WERI-Rb-1 (cell line): ENCODE measurements at places on chromosomes 7 and 10.

DNA sequence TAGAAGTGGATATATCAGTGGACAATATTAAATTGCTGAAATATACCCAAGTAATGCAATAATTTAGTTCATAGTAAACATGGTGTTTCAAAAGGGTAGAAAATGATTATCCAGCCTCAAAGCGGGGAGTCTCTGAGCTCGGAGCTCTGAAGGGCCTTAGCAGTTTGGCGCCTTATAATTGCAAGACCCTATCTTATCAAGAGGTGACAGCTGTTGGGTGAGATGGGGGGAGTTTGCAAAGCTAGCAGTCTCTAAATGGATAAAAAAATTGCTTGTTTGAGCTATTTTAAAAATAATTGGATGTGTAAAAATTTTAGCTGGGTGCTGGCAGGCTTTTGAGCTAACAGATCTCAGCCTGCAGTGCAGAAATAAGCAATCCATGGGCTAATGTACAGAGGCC, 219.2 kb downstream of the CCSER2 start:
- DNase-seq: no peak

GRCh38 chr7:91685544-91685943, 195.0 kb downstream of the MTERF1 start:
- no peak for DNase-seq

GRCh38 chr10:81680359-81680758, 194.6 kb upstream of the NRG3 start:
- no peak for DNase-seq

- DNase-seq: no peak
These were observed 3.7 kb downstream of the HBP1 start for GRCh38 chr7:107172276-107173032.

GRCh38 chr7:44880317-44881018, 4.9 kb downstream of the PURB start:
- no peak for DNase-seq

DNA sequence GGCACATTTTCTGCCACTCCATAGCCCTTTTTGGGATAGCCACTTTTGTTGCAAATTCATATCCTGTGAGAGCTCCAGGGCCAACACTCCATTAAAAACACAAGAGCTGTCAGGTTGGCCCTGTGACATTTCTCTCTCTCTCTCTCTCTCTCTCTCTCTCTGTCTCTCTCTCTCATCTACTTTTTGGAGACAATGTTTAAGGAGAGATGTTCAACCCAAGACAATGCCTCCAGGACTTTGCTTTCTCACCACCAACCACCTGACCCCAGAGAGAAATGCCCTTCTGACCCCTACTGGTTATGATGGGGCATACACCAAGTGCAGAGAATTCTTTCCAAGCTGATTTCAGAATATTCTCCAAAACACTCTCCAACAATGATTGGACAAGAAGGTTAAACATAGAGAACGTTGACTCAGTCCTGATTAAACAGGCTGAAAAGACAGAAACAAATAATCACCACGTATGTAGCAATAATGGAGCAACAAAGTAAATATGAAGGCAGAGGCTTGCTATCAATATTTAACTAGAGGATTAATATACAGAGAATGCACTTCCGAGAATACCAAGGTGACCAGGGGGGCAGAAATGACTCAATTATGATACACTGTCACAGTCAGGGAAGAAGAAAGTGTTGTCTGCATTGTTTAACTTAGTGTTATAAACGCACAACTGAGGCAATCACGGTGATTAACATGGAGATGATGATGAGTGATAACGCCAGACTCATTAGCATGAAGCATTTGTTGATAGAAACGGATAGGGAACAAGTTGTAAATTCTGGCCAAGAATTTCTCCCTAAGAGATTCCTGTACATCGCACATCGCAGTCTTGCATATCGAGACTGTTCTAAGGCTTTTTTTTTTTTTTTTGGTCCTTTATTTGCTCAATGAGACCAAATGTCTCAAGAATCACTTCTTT, 178.5 kb downstream of the NRP1 start:
- no peak for DNase-seq

- DNase-seq: no peak
These were observed 3.2 kb upstream of the KIF5B start for GRCh38 chr10:32059472-32059871.

- DNase-seq: no peak
These were observed 168.2 kb downstream of the SND1 start for GRCh38 chr7:127819975-127820731.

DNA sequence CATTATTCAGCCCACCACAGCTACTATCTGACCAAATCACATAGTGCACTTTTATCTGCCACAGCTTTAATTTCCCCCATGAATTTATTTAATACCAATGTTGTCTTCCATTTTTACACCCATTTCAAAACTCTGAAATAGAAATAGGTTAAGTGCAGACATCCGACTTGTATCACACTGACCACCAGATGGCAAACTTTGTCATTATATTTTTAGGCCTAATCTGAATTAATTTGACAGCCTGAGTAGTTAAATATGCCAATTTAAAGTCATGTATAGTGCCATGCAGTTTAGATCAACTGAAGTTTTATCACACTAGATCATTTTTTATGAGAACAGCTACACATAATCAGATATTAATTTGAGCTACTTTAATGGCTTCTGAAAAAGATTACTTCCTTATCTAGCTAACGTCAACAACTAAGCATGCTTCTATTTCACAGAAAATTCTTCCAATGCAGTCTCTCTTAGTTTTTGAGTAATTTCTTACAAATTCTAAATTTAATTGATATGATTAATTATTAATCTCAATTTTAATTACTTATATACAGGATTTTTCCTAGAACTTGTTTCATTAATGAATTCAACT, 566.4 kb downstream of the GFRA1 start:
- DNase-seq: no peak

- DNase-seq: no peak
These were observed 241.6 kb downstream of the HPSE2 start for GRCh38 chr10:98994030-98994429.

- no peak for DNase-seq
These were observed 46.7 kb downstream of the TFAM start for GRCh38 chr10:58431903-58432302.

GRCh38 chr10:114458955-114459354, 54.7 kb upstream of the AFAP1L2 start:
- DNase-seq: peak; percentile 50

GRCh38 chr7:75711076-75711475, 27.7 kb downstream of the HIP1 start:
- no peak for DNase-seq

DNA sequence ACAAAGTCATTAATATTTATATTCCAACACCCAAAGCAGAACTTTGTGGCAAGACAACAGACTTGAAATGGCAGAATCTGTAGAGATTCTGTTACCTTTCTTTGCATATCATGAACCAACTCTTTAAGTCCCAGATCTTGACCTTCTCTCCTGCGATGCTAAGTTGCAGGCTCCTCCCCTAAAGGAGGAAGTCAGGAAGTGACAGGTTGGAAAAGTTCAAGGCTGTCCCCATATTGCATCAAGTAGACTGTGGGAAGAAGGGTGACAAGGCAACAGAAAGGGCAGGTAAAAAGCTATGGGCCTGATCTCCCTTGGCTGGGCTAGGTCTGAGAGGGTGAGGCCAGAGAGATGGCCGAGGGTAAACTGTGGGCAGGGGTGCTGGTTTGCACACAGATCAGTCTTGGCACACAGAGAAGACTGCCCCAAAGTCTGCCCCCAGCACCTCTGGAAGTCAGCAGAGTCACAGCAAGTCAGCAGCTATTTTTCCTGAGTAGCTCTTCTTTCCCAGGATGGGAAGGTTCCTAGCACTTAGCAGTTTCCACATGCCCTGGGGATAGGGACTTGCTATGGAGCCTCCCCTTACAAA, 115.1 kb downstream of the RAPGEF5 start:
- DNase-seq: no peak

DNA sequence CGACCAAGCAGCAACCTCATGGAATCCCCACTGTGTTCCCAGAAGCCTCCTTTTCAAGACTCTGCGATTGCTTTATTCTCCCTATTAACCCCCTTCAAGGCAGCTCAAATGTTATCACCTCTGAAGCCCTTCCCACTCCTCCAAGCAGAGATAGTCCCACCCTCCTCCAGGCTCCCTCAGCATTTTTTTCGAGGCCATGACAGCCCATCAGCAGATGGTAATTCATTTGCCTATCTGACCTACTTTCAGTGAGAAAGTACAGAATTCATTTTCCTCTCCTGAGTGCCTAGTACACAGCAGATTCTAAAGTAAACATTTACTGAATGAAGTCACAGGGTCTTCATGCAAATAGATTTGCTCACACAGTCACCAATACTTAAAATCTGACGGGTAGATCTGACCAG, 47.8 kb downstream of the HERPUD2 start:
- no peak for DNase-seq

- DNase-seq: no peak
These were observed 55.4 kb upstream of the MKRN1 start for GRCh38 chr7:140534743-140535142.

DNA sequence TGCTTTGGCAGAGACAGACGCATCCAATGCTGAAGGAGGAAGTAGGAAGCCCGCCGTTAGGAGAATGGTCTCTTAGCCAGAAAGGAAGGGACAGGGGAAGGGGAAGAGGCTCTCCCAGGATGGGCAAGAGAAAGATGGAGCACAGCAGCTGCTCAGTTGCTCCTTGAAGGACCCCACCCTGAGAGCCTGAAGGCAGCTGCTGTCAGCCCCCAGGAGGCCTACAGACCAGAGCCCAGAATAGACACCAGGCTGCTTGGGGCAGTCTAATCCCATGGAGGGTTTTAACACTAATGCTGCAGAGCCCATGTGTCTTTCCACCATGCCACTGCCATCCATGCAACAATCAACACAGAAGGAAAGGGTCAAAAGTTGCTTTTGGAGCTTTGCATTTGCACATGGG, 3.5 kb upstream of the C7orf33 start:
- DNase-seq: peak; percentile 82

GRCh38 chr10:51980752-51981151, 281.4 kb upstream of the CSTF2T start:
- no peak for DNase-seq

DNA sequence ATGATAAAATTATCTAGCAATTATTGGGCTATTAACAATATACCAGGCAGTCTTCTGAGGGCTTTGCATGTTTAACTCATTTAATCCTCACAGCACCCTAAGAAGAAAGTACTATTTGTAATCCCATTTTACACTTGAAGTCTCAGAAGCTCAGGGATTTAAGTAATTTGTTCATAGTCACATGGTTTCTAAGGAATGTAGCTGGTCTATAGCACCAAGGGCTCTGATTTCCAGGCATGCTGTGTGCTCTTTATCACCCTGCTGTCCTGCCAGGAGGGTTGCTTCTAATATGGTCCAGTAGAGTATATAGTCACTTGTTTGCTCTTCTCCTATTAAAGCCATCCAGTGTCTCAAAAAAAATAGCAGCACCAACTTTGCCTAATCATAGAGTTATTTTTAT, 417.2 kb downstream of the PLXDC2 start:
- no peak for DNase-seq

GRCh38 chr10:3656214-3656613, 128.8 kb downstream of the KLF6 start:
- no peak for DNase-seq
